Right kidney (tissue), 9 donors: ENCODE measurements at places on chromosomes 16 and 17.

DNA sequence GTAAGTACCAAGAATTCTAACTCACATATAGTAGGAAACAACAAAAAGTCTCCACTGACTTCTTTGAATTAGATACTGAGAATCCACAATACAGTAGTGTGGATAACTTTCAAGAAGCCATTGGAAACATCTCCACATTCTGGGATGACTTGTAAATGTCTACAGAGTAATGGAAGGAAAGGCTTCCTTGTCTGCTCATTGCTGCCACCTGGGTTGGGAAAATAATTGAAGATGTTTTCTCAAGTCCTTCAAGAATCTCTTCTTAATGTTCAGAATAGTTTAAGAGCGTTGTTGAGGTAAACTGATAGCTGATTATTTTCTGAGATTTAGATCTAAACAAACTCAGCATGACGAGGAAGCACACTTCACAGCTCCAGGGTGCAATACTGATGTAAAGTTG is 14.0 kb downstream of the CPSF4L start:
- DNase-seq: no peak

GRCh38 chr17:48620461-48621139 is 5.5 kb upstream of the HOXB8 start:
- DNase-seq: peak; percentile 69

GRCh38 chr17:81868674-81869220 is 2.4 kb downstream of the ARHGDIA start:
- DNase-seq: no peak

- peak; percentile 50 for DNase-seq
These were observed 42.6 kb downstream of the KLHDC4 start for GRCh38 chr16:87723226-87723623.
